DND-41 (cell line): ENCODE measurements at places on chromosomes 5 and 9.

- no peaks in the 10 kb centered on the region for H3K36me3 ChIP-seq
- DNase-seq, result no peak
Measured at GRCh38 chr5:6708814-6709213, 4.4 kb upstream of the TENT4A start.

DNA sequence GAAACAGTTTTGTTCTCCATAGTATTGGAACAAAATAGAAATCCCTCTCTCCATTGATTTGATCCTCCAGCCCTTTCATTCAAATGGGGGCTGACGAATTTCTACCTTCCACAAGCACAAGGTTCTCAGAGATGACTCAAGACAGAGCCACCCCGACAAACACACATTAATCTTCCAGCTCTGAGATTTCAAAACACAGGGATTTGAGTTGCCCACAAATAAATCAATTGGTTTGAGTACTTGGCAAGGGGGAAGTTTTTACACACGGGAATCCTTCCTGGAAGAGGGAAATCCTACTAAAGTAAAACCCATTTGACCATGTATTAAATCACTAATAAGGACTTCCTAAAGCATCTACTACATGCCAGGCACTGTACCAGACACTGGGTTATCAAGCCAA lies 5.4 kb downstream of the ADRA1B start:
- H3K27ac ChIP-seq, result no peak overlapping the region
- no peak for DNase-seq
- H3K4me1 ChIP-seq, result no peaks in the 10 kb centered on the region
- no peaks in the 10 kb centered on the region for H3K27me3 ChIP-seq
- H3K36me3 ChIP-seq, result no peaks in the 10 kb centered on the region

DNA sequence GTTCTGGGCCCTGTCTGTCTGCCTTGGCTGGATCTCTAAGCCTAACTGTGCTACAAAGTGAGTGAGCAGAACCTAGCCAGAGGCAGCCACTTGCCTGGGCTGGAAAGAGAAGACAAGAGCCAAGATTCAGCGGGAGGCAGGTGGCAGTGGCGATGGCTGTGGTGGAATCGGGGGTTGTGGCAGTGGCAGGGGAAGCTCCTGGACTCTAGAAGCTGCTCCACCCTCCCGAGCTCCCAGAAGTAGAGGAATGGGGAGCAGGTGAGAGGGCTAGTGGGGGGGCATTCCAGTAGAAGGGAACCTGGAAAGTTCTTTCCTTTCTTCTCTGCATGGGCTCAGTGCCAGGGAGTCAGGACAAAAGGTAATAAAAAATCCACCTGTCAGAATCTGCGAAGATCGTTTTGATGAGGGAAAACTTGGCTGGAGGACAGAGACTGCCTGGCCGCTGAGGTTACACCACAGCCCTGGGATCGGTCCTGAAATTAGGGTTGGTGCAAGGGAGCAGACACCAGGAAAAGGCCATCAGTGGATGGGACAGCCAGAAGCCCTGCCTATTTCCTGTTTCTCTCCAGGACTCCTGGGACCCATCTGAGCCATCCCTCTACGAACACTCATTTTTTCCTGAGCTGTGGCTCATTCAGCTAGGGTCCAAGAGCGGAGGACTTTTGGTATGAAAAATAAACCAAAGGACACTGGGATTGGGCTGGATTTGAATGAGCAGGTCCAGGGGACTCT lies 1.6 kb downstream of the CRAT start:
- no peaks in the 10 kb centered on the region for H3K27me3 ChIP-seq
- no peaks in the 10 kb centered on the region; the same call in 1 of the 2 replicates for H3K36me3 ChIP-seq

- DNase-seq, result no peak
- no peak overlapping the region for H3K4me3 ChIP-seq
- peaks cover 31% of the 10 kb centered on the region for H3K36me3 ChIP-seq
- no peak overlapping the region for H3K27ac ChIP-seq
- H3K4me1 ChIP-seq, result no peaks in the 10 kb centered on the region
- no peaks in the 10 kb centered on the region for H3K27me3 ChIP-seq
Measured at GRCh38 chr9:136935651-136936050, 8.9 kb downstream of the FBXW5 start.

- no peaks in the 10 kb centered on the region for H3K4me1 ChIP-seq
- H3K4me3 ChIP-seq, result no peak overlapping the region
- H3K36me3 ChIP-seq, result no peaks in the 10 kb centered on the region
- H3K27me3 ChIP-seq, result peaks cover 8% of the 10 kb centered on the region
- no peak for DNase-seq
- H3K27ac ChIP-seq, result no peak overlapping the region
Measured at GRCh38 chr5:135230251-135230925, 168.6 kb downstream of the MACROH2A1 start.

- peaks cover 3% of the 10 kb centered on the region for H3K27me3 ChIP-seq
- no peak for DNase-seq
- H3K27ac ChIP-seq, result no peak overlapping the region
Measured at GRCh38 chr5:9430306-9430705, 115.6 kb downstream of the SEMA5A start.

DNA sequence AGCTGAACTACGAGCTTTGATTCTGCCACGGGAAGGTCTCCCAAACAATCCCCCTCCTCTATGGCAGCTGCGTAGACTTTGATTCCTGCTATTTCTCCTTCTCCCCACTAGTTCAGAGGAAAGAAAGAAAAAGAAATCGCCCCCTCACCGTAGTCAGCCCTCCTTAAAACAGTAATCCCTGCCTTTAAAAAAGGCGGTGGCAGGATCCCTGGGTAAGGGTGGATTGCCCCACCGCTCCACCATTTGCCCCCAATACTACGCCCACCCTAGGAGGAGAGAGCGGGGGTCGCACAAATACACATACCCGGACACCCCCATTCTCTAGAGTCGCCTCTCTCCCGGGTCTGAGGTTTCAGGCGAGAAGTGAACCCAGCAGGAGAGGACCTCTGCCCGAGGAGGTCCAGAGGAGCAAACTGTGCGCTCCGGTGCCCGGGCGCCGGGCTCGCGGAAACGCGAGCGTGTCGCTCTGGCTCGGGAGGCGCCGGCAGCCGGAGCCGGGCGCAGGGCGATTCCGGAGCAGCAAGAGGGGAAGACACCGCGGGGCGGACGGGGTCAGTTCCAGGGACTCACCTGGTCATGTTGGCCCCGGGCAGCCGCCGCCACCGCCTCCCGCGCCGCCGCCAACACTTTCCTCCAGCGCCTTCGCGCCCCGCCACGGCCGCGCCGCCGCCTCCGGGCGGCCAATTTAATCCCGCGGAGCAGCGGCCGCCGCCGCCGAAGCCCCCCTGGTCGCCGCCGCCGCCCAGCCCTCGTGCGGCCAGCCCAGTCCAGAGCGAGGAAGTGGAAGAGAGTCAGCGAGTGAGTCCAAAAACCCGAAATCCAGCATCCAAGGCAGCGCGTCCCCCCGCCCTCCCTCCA lies 1057.7 kb upstream of the DMAC1 start:
- peak; percentile 30 for DNase-seq
- H3K4me1 ChIP-seq, result peaks cover 34% of the 10 kb centered on the region
- peak overlapping the region; percentile 97 for H3K4me3 ChIP-seq
- H3K36me3 ChIP-seq, result no peaks in the 10 kb centered on the region

DNA sequence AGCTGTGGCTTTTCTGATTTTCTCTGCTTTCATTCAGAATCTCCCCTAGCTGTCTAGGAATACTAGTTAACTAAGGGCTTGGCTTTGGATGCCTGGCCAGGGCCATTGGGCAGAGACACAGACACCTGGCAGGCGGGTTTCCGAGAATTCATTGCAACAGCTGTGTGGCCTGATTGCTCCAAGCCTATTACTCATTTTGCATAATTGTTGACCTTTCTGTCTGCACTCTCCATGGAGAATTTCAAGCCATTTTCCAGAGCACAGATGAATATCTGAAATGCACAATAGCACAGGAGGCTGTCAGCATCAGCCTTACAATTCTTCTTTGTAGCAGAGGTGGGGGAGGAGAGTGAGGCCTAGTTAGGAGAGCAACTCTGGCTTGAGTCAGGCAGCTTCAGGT lies 310.5 kb downstream of the DMAC1 start:
- no peaks in the 10 kb centered on the region for H3K36me3 ChIP-seq
- H3K4me3 ChIP-seq, result no peak overlapping the region
- no peaks in the 10 kb centered on the region for H3K27me3 ChIP-seq
- H3K27ac ChIP-seq, result no peak overlapping the region
- no peak for DNase-seq
